ENCODE measurements at places on chromosomes 3 and 15. TPM values are rescaled to one million over a fixed set of nuclear protein-coding genes. Genes with fewer than 3 reads are reported as not detected.

Gene ATRIP
- 5.4 TPM for polyA plus RNA-seq

GRCh38 chr3:126569390-126569975 lies 10.8 kb upstream of the C3orf22 start:
- no peak for DNase-seq

- DNase-seq, result no peak
Measured at GRCh38 chr15:27770769-27771554, 328.2 kb downstream of the OCA2 start.

GRCh38 chr15:99454941-99455788 lies 110.6 kb upstream of the MEF2A start:
- peak; percentile 74 for DNase-seq

- no peak for DNase-seq
Measured at GRCh38 chr15:57824186-57824585, 117.7 kb downstream of the POLR2M start.

Gene SCN11A
- polyA plus RNA-seq, result 0.17 TPM

Gene PPP1R14D
- 4.0 TPM for polyA plus RNA-seq

Gene ZBTB47
- polyA plus RNA-seq, result 7.8 TPM

Gene XCR1
- not detected for polyA plus RNA-seq

Gene ESYT3
- polyA plus RNA-seq, result 1.5 TPM

DNA sequence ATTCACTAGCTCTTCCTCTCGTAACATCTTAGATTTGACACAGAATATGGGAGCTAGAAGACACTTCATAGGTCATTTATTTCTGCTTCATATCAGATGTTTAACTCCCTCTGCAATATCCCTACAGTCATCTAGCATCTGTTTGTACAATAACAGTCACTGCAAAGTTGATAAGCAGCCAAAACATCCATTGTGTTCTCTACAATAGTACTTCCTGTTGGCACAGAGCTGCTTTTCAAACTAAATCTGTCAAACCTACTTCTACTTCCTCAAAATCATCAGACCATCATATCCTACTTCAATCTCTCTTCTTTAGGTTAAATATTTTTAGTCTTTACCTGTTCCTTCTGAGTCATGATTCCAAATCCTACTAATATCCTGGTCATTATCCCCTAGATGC lies 233.2 kb downstream of the FGF12 start:
- no peak for DNase-seq

Gene LYZL4
- polyA plus RNA-seq, result not detected

Gene HDC
- polyA plus RNA-seq, result not detected

Gene CATSPER2
- 1.9 TPM for polyA plus RNA-seq

Gene IQCF5
- polyA plus RNA-seq, result not detected

- no peak for DNase-seq
Measured at GRCh38 chr3:171811295-171811912, 1.1 kb upstream of the PLD1 start.

DNA sequence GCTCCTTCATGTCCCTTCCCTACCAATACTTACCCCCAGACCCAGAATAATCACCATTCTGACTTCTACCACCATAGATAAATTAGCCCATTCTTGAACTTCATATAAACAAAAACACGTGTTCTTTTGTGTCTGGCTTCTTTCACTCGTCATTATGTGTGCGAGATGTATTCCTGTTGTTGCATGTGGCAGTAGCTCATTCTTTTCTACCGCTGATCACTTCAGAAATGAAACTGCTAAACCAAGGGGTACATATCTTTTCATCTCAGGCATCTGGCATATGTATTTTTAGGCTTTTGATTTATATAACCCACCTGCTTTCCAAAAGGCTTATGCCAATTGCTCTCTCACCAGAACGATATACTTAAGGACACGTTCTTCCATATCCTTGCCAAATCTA lies 13.8 kb upstream of the SCG3 start:
- DNase-seq, result no peak

DNA sequence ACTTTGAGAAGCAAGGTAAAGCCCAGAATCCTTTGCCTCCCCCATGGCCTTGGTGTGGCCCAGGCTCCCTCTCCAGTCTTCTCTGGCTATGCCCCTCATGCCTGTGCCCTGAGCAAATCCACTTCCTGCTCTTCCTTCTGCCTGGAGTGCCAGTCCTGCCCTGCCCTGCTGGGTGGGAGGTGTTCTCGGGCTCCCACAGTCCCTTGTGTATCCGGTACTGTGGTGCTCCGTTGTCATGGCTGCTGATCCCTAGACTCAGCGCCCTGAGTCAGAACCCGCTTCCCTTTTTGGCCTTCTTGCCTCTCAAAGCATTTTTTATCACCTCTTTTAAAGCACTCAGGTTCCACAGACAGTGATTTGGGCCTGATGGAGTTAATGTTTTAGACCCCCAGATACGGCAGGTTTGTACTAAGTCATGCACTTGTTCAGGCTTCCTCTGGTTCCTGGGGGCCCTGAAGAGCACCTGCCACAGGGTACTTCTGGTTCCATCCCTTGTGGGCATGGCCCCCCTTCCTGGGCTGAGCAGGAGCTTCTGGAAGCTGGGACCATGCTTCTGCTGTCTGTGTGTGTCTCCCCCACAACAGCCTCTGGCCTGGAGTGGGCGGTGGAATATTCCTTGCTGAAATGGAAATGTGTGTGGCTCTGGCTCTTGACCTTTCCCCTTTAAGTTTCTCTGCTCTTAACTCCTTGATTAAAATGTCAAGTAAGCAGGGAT lies 29.6 kb upstream of the ADAMTS7 start:
- DNase-seq, result peak; percentile 16

DNA sequence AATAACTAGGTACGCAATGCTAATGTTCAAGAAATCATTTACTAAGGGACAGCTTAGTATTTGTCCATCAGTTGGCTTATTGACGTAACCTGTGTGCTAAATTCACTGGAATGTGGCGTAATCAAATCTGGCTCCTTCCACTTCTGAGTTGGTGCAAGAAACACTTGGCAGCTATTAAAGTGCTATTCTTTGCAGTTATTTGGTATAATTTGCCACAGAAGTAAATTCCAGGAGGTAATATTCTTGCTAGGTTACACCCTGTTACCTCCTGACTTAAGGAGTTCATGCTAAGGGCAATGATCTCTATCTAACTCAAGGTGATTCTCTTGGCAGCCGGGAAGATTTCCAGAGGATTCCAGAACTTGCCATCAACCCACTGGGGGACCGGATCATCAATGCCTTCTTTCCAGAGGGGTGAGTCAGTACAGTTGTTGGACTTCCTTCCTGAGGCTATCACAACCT lies 25.5 kb downstream of the CHP1 start:
- DNase-seq, result no peak

Gene GOLGA6D
- polyA plus RNA-seq, result not detected

DNA sequence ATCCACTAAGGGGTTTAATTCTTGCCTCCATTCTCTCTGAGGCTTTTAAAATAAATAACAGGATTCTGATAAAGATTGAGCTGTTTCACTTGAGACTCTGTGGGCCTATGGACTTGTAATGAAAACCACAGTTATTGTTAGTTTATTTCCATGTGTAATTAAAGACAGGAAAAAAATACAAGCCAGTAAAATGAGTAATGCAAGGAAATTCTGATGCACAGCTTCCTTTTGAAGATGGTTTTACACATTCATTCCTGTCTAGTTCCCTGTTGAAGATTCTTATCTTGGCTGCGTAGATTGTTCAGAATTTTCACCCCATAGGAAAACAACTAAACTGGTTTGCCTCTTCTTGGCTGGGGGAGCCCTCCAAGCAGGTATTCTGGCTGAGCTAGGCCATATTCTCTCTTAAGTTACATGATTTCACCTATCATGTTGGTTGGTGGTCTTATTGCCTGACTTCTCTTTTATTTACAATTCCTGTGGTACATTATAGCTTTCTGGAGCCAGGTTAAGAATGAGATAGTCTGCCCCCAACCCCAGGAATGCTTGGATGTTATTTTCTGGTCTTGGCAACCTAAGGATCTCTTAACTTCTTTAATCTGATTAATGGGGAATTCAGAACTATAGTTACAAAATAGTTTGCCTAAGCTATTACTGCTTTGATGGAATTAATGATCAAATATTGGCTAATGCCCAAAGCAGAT lies 67.6 kb downstream of the MITF start:
- DNase-seq, result no peak

GRCh38 chr3:436053-436452 lies 239.5 kb downstream of the CHL1 start:
- DNase-seq, result no peak

- peak; percentile 91 for DNase-seq
Measured at GRCh38 chr3:42071904-42072812, 19.0 kb upstream of the TRAK1 start.

DNA sequence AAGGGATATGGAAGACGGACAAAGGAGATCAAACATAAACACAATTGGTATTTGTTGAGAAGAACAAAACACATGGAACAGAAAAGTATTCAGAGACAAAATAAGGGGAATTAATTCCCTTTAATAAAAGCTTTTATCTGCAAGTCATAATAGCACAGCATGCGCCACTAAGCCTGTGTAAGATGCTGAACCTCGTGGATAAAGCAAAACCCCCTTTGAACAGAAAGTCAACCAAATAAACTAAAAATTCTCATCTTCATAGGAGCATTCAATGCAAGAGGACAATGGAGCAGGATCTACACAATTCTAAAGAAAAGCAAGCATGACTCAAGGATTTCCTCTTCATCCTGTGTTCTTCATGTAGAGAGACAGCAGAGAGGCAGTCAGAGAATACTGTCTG lies 274.3 kb upstream of the GOLGA6L4 start:
- no peak for DNase-seq

DNA sequence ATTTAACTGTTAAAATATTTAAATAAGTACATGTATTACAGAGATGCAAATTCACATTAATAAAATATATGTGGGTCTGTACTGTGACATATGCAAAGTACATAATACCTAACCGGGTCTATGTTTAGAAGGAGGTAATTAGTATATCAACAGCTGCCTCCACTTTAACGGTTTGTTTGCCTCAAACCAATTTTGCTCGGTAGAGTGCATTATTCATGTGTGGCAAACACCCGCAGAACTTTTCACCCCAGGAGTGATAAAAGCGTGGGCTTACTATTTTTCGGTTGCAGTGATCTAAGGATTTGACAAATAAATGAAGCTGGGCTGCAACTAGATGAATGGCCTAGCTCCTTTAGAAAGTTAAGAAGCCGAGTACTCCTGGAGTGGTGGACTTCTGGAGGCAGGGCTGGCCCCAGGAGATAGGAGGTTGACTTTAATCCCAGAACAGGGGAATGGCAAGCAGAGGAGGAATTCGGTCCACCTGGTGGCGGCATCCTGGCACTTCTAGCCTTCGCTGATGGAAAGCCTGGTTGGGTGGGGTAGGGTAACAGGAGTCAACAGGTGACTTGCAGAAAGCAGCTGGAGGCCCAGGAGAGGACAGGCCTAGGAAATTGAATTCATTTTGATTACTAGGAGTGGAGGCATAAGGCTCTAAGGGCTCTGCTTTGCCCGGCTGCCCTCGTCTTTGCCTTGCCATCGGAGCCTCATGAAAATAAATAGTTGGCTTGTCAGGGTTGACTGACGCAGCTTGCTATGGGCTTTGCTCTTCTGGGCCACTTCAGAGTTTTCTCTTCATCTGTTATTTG lies 2.4 kb downstream of the SLCO3A1 start:
- peak; percentile 70 for DNase-seq

GRCh38 chr3:179184826-179185225 lies 36.7 kb downstream of the PIK3CA start:
- DNase-seq, result no peak

DNA sequence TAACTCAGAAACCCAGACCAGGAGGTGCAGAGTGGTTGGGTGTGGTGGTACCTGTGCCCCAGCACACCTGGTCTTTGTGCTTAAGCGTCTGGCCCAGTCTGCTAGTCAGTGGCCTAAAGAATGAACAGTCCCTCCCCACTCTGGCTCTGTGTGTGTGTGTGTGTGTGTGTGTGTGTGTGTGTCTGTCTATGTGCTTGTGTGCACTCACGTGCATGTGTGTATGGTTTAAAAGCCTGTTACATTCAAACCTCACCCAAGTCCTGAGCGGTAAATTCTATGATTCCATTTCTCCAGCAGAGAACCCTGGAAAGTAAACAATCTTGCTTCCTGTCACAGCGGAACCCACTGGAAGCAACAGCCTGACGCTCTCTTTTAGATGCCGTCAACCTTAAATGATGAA lies 34.2 kb downstream of the EDEM1 start:
- no peak for DNase-seq

DNA sequence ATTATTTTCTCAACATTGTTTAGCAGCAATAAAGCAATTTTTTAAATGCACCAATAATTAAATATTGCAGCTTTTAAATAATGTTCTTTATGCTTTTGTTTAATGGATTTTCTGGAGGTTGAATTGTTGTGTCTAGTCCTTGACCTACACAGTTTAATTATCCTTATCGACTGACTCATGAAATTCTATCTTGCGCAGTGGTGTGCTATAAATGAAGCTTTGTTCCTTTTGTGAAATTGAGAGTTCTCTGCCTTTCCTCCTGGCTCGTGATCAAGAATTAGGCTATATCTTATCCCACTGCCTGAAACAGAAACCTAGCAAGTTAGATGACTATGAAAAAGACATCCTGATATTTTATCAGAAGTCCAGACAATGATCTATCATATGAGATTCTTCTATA lies 37.0 kb upstream of the PIK3R4 start:
- no peak for DNase-seq

DNA sequence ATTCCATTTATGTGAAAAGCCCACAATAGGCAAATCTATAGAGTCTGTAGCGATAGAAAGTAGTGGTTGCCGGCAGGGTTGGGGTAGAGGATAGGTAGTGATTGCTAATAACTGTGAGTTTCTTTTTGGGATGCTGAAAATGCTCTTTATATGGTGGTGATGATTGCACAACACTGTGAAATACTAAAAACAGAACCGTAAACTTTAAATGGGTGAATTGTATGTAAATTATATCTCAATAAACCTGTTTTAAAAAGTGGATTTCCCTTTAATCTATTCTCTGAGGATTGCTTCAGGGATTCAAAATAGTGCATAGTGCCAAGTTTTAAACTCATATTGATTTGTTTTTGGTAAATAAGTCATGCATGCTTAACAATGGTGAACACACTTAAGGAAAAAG lies 140.2 kb downstream of the LPP start:
- no peak for DNase-seq

Gene ANKRD34C
- polyA plus RNA-seq, result 0.11 TPM

Gene NANOGP8
- polyA plus RNA-seq, result not detected

- no peak for DNase-seq
Measured at GRCh38 chr3:71951361-71951760, 166.4 kb upstream of the PROK2 start.

- DNase-seq, result no peak
Measured at GRCh38 chr3:193387596-193387995, 9.0 kb upstream of the ATP13A5 start.

Gene OXSR1
- polyA plus RNA-seq, result 16.7 TPM

DNA sequence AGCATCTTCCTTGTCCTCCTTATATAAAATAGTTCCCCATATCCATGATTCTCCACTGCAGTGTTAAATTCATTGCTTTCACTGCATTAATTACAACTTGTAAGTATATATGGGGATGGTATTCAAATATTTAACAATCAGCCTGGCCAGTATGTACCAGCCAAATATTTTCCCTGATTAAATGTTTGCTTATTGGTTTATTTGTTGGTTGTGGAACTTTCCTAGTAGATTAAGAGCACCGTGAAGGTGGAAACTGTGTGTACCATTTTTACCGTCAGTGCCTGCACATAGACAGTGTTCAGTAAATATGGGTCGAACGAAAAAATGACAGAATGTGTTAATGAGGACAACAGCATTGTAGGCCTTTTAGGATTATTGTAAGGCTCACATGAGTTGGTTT lies 7.0 kb downstream of the LAMP3 start:
- DNase-seq, result no peak

Gene TMEM45A
- 4.6 TPM for polyA plus RNA-seq
